ENCODE measurements at places on chromosomes 3 and 15.

DNA sequence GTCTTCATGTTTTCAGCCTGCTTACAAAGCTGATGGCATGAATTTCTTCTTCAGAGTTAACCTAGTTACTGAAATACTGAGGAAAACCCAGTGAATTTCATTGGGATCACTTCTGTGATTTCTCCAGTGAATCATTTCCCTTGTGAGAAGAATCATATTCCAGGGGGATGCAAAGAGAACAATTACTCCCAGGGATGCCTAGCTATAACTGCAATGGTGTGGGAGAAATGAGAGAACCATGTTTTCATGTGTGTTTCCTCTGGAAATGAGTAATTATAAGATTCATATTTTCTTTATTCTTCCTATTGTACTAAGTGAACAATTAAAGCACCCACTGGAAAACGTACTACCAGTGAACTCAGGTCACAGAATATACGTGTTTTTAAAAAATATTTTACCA lies 485.4 kb downstream of the GRM7 start:
- no peak for DNase-seq

- no peak for DNase-seq
Observed at GRCh38 chr15:84922530-84922929, 38.1 kb downstream of the SLC28A1 start.

- no peak for DNase-seq
Observed at GRCh38 chr3:121574449-121574848, 6.7 kb downstream of the ARGFX start.

- DNase-seq: no peak
Observed at GRCh38 chr3:123336441-123336851, 112.4 kb downstream of the ADCY5 start.

- no peak for DNase-seq
Observed at GRCh38 chr3:127037971-127038446, 55.1 kb downstream of the PLXNA1 start.

DNA sequence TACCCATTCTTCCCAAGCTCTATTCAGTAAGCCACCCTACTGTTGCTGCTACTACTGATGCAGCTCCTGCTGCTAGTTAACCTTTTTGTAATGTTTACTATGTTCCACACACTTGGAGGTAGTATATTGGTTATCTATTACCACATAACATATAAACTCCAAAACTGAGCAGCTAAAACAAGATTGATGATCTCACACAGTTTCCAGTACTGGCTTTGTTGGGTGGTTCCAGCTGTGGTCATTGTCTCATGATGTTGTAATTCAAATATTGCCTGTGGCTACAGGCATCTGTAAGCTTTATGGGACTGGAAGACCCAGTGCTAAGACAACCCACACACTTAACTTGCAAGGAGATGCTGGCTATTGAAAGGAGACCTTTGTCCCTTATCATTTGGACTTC lies 556.2 kb upstream of the SUCLG2 start:
- no peak for DNase-seq

GRCh38 chr3:60792249-60792852 lies 458.9 kb downstream of the FHIT start:
- DNase-seq: no peak

DNA sequence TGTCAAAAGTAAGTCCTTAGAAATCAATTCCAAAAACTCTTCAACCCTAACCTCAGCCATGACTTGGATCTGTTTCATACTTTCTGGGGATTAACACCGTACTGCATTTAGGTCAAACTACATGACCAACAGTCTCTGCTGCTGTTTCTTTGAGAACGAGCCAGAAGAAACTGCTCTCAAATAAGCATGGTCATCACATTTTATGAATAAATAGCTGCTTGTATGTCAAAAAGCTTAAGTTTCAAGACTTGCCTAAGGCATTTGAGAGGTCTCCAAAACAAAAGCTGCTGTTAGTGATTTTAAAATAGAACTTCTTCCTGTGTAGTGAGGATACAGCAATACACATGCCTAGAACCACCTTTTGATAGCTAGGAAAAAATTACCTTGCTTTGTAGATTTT lies 166.3 kb upstream of the CHRM5 start:
- DNase-seq: no peak

- DNase-seq: no peak
Observed at GRCh38 chr3:66809595-66809958, 188.5 kb upstream of the KBTBD8 start.

GRCh38 chr15:52148403-52148802 lies 35.8 kb upstream of the BCL2L10 start:
- no peak for DNase-seq

All from cortex of kidney (tissue), 1 donor.